ENCODE measurements at places on chromosomes 4 and X.

- peak; percentile 56 for DNase-seq
Observed at GRCh38 chr4:86117705-86118302, 242.0 kb downstream of the MAPK10 start.

GRCh38 chrX:11533199-11533651 is 132.5 kb downstream of the ARHGAP6 start:
- no peak for DNase-seq

DNA sequence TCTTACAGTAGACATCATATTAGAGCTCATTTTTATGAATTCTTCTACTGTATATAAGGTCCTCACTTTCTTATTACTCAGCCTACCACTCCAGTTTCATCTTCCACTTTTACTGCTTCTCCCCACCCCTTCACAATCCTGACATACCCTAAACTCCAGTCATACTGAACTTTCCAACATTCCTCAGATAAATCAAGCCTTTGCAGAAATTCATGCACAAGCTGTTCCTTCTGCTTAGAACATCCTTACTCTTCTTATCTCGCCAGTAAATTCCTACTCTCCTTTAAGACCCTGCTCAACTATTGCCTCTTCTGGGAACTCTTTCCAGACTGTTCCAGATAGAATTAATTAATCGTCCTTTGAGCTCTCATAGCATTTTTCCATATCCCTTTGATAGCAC is 24.8 kb downstream of the RTL9 start:
- no peak for DNase-seq

DNA sequence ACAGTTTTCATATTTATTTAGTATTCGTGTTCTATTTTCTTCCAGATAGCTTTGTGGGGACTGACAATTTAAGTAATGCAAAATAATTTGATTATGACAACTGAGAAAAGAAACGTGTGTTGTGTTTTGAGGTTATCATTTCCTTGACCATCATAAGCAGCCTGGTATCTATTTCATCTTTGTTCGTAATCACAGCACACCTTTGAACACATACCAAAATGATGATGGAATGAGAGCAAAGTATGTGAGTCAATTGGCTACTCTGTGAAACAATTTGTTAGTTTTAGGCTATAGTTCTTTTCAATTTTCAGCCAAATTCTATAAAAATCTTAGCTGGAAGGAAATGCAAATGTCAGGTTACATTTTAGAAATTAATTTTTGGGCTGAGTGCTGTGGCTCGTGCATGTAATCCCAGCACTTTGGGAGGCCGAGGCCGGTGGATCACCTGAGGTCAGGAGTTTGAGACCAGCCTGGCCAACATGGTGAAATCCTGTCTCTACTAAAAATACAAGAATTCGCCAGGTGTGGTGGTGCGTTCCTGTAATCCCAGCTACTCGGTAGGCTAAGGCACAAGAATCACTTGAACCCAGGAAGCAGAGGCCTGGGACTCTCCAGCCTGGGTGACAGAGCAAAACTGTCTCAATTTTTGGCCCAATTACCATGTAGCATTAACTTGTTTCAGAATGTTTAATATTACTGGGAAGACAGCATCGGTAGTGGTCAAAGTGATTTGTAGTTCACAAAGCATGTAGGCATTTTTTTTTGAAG is 1.1 kb upstream of the DUSP21 start:
- DNase-seq = no peak

- DNase-seq = no peak
Observed at GRCh38 chrX:13013363-13014110, 30.9 kb downstream of the FAM9C start.

- DNase-seq = peak; percentile 31
Observed at GRCh38 chrX:109840585-109840984, 107.5 kb upstream of the ACSL4 start.
